Pancreas (tissue), 10 donors: ENCODE measurements at places on chromosomes 2 and 18.

GRCh38 chr18:3982541-3982940 is 472.6 kb downstream of the DLGAP1 start:
- DNase-seq, result no peak

GRCh38 chr18:62781262-62781661 is 65.9 kb downstream of the PHLPP1 start:
- no peak for DNase-seq

DNA sequence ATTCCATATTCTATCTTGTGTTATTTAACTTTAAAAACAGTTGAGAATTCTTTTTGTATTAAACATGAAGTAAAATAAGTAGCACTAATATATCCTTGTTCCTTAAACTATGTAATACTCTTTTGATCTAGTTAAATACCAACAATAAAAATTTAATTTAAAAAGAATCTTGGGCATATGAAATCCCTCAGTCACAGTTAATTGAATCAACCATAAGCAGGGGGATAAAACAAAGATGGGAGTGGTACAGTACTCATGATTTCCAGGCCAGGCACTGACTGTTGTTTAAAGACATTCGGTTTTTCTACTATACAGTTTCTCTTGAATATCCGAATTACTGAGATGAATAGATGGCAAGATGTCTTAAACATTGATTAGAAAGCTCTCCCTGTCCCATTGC is 99.5 kb downstream of the TAF4B start:
- DNase-seq, result no peak

GRCh38 chr2:126976721-126977328 is 78.1 kb downstream of the TEX51 start:
- no peak for DNase-seq
